ENCODE measurements at places on chromosomes 5 and 9. TPM values are rescaled to one million over a fixed set of nuclear protein-coding genes. Genes with fewer than 3 reads are reported as not detected.

The APBA1 gene
- total RNA-seq = 3.4 TPM

The CXCL14 gene
- not detected for total RNA-seq

GRCh38 chr5:3609120-3609681 lies 13.6 kb downstream of the IRX1 start:
- peaks cover 4% of the 10 kb centered on the region for H3K4me1 ChIP-seq
- no peak for DNase-seq
- H3K4me3 ChIP-seq = no peak overlapping the region
- H3K27ac ChIP-seq = no peak overlapping the region

DNA sequence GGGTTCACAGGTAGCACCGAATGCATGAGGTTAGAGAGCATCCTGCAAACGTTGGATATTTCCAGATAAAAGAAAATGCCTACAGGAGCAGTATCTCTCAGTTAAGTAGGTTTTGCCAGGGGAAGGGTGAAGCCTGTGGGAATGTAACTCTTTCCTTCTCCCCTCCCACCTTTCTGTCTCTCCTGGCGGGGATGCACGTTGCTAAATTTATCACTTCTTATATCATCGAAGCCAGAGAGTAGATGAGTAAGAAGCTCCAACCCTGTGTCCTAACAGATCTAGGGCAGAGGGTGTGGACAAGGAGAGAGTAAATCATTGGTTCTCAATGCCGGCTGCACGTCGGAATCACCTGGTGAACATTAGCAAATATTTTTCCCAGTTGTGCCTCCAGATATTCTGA lies 457.5 kb downstream of the ENC1 start:
- H3K4me1 ChIP-seq = peaks cover 43% of the 10 kb centered on the region
- H3K36me3 ChIP-seq = no peaks in the 10 kb centered on the region
- no peak overlapping the region for H3K27ac ChIP-seq
- H3K4me3 ChIP-seq = no peak overlapping the region
- DNase-seq = no peak

DNA sequence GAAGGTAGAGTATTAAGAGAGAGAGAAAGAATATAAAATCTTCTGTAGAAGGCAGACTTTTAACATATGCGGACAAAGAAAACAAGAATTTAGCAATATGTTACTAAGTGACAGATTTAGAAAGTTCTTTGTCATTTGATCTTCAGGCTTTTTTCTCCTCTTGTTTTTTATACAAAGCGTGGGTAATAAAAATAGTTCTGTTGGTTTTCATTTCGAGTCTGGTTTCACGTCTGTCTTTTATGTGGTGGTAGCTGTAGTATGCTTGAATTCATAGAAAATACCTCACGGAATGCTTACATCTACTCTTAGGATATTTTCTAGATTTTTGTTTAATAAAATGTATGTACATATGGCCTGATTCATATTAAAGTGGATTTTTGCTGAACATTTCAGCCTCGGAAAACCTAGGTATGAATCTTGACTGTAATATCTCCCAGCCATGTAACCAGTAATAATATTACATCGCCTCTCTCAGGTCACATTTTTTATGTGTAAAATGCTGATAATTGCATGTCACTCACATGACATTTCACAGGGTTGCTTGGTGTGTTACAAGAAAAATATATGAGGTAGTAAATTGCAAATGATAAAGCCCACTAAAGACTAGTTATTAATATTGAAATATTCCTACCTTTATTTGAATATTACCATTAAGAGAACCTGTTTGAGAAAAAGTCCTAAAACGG lies 72.5 kb upstream of the TAF11L2 start:
- H3K27me3 ChIP-seq = no peaks in the 10 kb centered on the region
- no peaks in the 10 kb centered on the region for H3K4me1 ChIP-seq
- no peak overlapping the region for H3K27ac ChIP-seq
- H3K36me3 ChIP-seq = no peaks in the 10 kb centered on the region
- no peak overlapping the region for H3K4me3 ChIP-seq
- DNase-seq = no peak

GRCh38 chr9:135976531-135976930 lies 15.4 kb upstream of the UBAC1 start:
- H3K27me3 ChIP-seq = peaks cover 10% of the 10 kb centered on the region
- no peaks in the 10 kb centered on the region for H3K36me3 ChIP-seq
- H3K4me1 ChIP-seq = peaks cover 7% of the 10 kb centered on the region
- H3K4me3 ChIP-seq = no peak overlapping the region

DNA sequence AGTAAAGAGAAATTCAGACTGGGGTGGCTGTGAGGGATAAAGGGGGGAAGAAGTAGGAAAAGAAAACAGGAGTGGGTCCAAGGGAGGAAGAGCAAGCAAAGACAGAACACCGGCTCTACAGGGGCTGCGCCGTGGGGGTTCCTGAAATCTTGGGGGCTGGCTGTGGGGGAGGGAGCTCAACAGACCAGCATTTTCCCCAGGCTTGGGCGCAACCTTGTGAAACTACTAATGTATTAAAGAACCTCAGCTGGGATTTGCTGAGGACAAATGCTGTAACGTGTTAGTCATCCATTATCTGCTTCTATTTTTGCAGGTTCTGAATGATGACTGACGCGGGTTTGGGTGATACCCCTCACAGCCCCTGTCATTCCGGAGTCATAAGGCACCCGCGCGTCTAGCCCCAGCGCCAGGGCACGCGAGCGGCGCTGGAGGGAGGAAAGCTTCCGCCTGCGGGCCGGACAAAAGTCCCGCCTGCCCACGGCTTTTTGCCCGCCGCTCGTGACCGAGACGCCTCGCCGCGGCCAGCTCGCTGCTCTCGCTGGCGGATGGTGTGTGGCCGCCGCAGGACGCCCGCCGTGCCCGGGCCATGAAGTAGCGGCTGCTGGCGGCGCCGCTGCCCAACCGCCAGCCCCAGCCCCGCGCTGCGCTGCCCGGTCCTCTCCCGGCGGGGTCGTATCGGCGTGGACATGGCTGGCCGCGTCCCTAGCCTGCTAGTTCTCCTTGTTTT lies 110.6 kb downstream of the PAM start:
- peaks cover 39% of the 10 kb centered on the region for H3K4me1 ChIP-seq
- H3K36me3 ChIP-seq = no peaks in the 10 kb centered on the region
- H3K4me3 ChIP-seq = peak overlapping the region; percentile 75

The CCNB1 gene
- 408 TPM for total RNA-seq

The PCDHA13 gene
- total RNA-seq = 2.3 TPM

- H3K4me3 ChIP-seq = no peak overlapping the region
- no peak for DNase-seq
- H3K27me3 ChIP-seq = no peaks in the 10 kb centered on the region
- no peaks in the 10 kb centered on the region for H3K4me1 ChIP-seq
- no peak overlapping the region for H3K27ac ChIP-seq
Measured at GRCh38 chr5:112514111-112514510, 95.0 kb upstream of the EPB41L4A start.

GRCh38 chr5:109779036-109779735 lies 89.5 kb downstream of the MAN2A1 start:
- no peaks in the 10 kb centered on the region for H3K27me3 ChIP-seq
- H3K4me3 ChIP-seq = no peak overlapping the region
- H3K27ac ChIP-seq = no peak overlapping the region
- no peak for DNase-seq

The SNX24 gene
- total RNA-seq = 21.0 TPM

GRCh38 chr5:139635606-139636206 lies 12.4 kb upstream of the CXXC5 start:
- H3K36me3 ChIP-seq = no peaks in the 10 kb centered on the region
- DNase-seq = peak; percentile 67
- no peak overlapping the region for H3K27ac ChIP-seq
- H3K27me3 ChIP-seq = peaks cover 4% of the 10 kb centered on the region
- H3K4me1 ChIP-seq = peaks cover 31% of the 10 kb centered on the region

DNA sequence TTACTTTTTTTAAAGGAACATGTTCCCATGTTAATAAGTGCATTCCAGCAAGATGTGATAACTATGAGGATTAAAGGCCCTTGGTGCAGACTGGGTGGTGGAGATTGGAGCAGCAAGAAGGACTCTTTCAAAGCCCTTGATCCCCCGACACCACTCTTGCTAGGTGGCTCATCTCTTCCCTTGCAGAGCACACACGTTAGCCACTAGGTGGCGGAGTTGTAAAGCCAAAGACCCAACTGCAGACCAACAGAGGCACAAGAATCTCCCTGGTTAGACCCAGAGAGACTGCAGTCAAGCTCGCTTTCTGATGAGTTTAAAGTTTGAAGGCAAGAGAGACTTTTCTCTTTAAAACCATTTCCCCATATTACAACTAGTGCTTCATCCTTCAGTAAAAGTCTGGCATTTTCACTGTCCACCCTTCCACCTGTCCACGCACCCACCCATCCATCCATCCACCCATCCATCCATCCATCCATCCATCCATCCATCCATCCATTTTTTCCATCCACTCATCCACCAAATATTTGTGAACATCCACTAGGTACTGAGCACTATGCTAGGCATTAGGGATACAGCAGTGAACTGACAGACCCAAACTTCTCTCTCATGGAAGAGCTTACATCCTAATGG lies 226.9 kb downstream of the MSX2 start:
- DNase-seq = peak; percentile 89
- no peak overlapping the region for H3K4me3 ChIP-seq
- H3K36me3 ChIP-seq = no peaks in the 10 kb centered on the region
- no peak overlapping the region for H3K27ac ChIP-seq
- no peaks in the 10 kb centered on the region for H3K27me3 ChIP-seq
- H3K4me1 ChIP-seq = no peaks in the 10 kb centered on the region

DNA sequence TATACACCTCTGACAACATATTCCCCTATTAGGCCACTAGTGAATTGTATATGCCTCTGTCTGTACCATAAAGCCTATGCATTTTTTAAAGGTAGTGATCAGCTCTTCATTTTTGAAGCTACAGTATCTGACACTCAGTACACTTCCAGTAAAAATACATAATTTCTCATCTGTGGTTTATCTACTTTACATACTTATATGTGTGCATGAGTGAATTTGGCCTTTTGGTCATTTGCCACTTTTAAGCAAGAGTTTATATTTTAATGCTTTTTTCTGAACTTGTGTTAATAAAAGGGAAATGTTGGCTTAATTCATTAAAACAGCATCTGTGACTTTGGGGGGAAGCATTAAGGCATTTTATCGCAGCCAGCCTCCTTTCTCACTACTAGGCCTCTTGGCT lies 47.8 kb downstream of the ST8SIA4 start:
- H3K27me3 ChIP-seq = no peaks in the 10 kb centered on the region
- no peaks in the 10 kb centered on the region for H3K4me1 ChIP-seq
- H3K36me3 ChIP-seq = no peaks in the 10 kb centered on the region
- H3K4me3 ChIP-seq = no peak overlapping the region
- no peak overlapping the region for H3K27ac ChIP-seq

DNA sequence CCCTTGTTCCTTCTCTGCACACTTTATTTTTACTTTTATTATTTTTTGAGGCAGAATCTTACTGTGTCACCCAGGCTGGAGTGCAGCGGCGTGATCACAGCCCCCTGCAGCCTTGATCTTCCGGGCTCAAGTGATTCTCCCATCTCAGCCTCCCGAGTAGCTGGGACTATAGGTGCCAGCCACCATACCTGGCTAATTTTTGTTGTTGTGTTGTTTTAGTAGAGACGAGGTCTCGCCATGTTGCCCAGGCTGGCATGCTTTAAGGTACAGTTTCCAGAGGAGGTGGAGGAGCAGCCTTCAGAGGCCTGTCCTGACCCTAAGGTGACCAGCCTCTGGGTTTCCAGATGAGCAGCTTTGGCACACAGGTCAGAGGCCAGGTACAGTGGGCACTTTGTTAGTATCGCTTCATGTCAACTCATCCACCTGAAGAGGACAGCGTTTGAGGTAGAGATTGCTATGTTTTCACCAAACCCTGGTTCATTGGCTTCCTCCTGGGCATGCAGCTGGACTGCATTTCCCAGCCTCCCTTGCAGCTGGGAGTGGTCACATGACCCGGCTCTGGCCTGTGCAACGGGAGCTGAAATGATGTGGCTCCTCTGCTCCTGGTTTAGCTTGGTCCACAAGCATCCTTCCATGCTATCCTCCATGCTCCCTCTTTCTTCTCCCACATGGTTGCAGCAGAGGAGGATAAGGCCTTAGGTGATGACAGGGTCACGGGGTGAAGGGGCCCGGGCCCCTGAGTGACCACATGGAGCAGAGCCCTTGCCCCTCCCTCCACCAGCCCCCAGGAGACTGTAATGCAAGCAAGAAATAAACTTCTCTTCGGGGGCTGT lies 139.3 kb upstream of the IER5L start:
- no peaks in the 10 kb centered on the region for H3K36me3 ChIP-seq
- DNase-seq = peak; percentile 36
- H3K27me3 ChIP-seq = no peaks in the 10 kb centered on the region
- no peak overlapping the region for H3K27ac ChIP-seq

DNA sequence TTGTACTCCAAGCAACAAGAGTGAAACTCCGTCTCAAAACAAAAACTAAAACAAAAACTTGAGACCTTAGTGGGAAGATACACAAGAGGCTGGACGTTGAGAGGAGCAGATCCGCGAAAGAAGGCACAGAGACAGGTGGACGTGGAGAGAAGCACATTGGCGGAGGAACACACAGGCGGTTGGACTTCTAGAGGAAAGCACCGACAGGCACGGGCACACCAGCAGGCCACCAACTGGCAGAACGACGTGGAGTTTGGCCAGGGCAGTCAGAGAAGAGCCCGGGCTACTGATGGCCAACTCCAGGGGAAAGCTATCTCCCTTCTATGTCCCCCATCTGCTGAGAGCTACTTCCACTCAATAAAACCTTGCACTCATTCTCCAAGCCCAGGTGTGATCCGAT lies 482.7 kb downstream of the GABRG2 start:
- H3K27ac ChIP-seq = no peak overlapping the region
- H3K4me1 ChIP-seq = no peaks in the 10 kb centered on the region
- no peaks in the 10 kb centered on the region for H3K27me3 ChIP-seq
- DNase-seq = no peak
- no peak overlapping the region for H3K4me3 ChIP-seq

- no peaks in the 10 kb centered on the region for H3K27me3 ChIP-seq
- no peak for DNase-seq
- no peaks in the 10 kb centered on the region for H3K36me3 ChIP-seq
- peak overlapping the region; percentile 19 for H3K4me3 ChIP-seq
Measured at GRCh38 chr5:111447099-111447498, 65.2 kb downstream of the STARD4 start.

GRCh38 chr5:62717301-62717933 lies 138.8 kb downstream of the LRRC70 start:
- peaks cover 5% of the 10 kb centered on the region for H3K4me1 ChIP-seq
- no peak overlapping the region for H3K4me3 ChIP-seq
- no peak for DNase-seq

All from neural progenitor cell (in vitro differentiated cells).